HT-29 (cell line): ENCODE measurements at places on chromosomes 3 and 15. TPM values are rescaled to one million over a fixed set of nuclear protein-coding genes. Genes with fewer than 3 reads are reported as not detected.

DNA sequence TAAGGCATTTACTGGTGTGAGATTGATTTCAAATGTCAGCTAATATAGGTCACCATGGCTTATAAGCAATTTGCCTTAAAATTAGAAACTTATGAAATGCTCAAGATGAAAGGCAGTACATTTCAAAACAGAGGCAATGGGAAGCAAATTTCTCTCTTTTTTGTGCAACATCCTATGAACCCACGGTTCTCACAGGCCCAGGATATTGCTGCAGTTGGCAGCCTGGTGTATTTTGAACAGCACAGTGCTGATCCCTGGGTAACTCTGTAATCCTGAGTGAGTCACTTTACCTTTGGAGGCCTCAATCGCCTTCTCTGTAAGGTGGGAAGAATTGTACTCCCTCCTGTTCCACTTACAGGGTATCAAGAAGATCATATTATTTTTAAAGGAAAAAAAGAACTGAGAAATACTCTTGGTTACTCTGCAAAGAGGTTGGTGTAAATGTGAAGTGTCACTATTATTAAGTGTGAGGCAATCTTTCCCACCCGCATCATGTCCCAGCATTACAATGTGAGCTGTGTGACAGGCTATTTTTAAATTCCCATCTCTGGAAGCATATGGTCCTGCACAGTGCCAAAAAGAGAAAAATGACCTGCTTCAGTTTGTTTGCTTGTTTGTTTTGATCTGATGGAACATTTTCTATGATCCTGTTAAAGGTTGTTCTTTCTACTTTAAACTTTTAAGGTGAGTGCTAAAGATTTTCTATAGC is 190.1 kb upstream of the LPP start:
- no peak for DNase-seq

GRCh38 chr15:62474771-62475124 is 309.7 kb upstream of the C2CD4B start:
- DNase-seq: no peak

DNA sequence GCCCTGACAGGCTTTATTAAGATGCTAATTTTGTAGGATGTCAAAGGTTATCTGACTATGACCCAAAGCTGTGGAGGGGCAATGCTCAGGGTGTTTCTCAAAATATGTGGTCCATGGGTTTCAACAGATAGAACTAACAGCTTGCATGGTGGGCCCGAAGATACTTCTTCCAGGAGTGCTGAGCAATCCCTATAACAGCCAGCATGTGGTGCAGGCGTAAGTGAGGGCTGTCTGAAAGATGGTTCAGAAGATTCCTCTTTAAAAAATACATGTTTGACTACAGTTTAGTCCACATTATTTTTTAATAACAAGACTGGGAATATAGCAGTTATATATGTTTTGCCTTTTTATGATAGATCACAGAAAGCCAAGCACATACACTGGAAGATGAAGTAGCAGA is 7.6 kb downstream of the SCG3 start:
- DNase-seq: no peak

DNA sequence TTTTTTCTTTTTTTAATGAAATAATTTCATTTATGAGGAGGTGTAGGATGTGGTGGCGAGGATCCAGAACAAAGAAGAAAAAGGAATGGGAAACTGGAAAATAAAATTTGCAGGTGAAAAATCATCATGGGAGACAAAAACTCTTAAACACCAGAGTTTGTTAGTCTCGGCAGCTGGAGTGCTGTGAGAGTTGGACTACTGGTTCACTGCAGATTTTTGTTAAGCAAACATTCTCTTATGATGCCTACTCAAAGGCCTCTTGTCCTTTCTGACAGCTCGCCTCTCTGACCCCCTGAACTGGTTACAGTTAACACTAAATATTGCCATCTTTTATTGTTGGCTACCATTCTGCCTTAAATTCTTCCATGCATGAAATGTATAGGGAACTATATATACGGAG is 152.4 kb upstream of the DPH6 start:
- no peak for DNase-seq

GRCh38 chr15:60620708-60621107 is 141.8 kb upstream of the ICE2 start:
- DNase-seq: no peak

DNA sequence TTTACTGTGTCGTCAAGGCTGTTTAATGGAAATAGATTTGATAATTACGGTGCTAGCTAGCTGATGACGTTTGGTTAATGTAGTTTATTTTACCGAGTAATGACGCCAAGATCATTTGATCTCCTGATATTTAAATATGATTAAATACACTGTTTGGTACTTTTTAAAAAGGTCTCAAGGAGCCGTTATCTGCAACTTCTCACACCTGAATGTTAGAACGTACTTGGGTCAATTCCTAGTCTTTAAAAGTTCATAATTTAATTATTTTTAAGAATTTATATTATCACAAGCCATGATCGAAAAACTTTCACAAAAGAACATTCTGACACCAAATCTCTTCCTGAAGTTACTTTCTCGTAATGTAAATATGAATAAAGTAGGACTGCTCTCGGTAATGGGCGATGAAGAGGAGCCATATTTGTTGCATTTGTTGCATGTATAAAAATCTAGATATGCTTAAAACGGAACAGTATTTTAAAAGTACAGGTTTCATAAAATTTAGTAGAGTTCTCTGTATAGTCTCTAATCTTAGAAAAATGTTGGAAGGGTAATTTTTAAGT is 16.2 kb upstream of the CHD2 start:
- no peak for DNase-seq

GRCh38 chr3:46722443-46722842 is 4.8 kb upstream of the PRSS50 start:
- no peak for DNase-seq

The FSTL1 gene
- 0.08 TPM in 1 of 2 replicates, not detected in the other for total RNA-seq
